ENCODE measurements at places on chromosomes 16 and 17.

DNA sequence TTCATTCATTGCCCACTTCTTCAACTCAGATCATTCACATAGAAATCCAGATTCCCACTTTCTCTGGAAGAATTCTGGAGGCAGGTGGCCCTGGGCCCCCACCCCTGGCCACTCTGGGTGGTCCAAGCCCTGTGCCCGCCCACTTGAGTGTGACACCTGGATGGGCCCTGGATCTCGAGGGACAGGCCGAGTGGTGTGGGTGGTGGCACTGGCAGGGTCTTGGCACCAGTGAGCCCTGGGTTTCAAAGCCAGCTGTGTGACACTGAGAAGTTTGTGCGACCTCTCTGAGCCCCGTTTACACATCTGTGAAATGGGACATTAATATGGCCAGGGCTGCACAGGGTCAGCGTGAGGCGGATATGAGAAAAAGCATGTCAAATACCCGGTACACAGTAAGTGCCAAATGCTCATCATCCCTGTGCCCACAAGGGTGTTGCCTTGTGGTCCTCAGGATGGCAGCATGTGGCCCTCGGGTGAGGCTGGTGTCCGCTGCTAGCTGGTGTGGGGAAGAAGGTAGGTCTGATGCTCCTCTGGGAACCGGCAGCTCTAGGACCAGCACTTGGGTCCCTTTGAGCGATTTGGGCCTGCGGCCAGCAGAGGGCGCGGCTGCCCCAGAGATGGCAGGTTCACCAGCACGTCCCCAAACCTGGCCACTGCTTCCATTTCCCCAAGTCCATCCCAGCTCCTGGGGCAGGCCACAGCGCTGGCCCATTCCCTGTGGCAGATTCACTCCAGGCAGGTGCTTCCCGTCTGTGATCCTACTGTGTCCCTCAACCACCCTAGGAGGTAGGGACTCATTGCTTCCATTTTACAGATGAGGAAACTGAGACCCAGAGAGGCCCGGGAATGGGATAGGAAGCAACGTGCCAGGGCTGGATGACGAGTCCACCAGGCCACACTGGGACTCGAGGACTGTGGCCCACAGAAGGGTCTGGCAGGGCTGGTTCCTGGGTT, 3.6 kb downstream of the OSGIN1 start:
- peak; percentile 78 for DNase-seq

- no peak for DNase-seq
These were observed 9.9 kb downstream of the ZDHHC1 start for GRCh38 chr16:67406111-67406971.

DNA sequence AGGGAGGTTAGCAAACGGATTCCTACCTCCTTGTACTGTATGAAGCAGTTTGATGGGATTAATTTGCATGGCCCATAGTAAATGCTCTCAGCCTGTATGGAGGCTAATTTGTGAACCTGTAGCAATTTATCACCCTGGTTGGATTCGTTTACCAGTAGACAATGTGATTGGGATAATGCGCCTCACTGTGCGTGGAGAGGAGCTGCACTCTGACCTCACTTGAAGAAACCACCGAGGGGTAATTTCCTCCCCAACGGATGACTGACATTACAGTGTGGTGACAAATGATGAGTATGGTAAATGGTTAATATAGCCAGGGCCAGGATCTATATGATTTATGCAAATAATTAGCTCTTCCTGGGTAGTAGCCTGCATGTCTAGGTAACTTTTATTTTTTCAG, 479.1 kb upstream of the RBFOX1 start:
- no peak for DNase-seq

- no peak for DNase-seq
These were observed 11.2 kb downstream of the NLK start for GRCh38 chr17:28053725-28054124.

DNA sequence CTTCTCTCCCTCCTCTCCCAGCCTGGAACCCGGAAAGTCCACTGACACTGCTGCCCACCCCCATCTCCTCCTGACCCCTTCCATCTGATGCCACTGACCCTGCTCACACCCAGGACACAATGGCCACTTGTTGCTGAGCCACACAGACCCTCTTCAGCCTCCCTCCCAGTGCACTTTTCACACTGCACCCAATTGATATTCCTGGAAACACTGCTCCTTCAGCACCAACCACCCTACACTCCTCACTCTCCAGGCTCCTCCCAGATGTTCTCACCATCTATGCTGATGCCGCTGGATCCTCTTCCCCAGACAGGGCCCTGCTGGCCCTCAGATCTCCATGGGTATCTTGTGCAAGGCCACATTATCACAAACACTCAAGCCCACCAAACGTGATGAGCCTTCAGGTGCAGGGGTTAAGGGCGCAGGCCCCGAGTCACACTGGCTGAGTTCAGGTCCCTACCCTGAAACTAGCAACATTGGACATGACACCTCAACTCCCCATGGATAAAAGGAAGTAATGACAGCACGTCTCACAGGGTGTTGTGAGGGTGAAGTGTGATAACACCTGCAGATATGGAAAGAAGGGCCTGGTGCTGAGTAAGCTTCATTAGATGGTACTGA, 238.1 kb downstream of the ZNF423 start:
- DNase-seq: no peak

DNA sequence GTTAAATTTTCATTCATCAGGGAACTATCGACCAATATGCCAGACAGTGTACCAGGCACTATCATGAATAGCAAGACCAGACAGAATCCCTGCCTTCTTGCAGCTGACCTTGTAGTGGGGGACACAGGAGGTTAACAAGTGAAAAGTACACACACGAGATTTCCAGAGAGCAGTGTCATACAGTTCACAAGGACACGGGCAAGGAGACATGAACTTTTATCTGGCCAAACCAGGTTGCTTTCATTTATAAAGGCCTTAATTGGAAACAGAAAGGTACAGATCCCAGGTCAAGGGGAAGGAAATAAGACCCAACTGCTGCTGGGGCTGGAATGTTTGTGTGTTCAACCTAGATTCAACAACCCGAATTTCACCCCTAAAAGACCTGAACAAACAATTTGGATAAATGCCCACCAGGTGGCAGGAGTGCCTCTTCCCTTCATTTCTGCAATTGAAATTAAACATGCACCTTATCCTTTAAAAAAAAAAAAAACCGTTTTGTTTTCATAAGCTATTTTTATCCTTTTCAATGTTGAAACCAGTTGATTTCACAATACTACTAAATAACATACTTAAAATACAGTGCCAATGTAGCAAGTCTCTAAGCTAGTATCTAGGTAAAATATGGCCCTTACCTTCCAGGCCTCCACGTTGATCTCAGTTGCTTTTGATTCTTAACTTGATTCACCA, 65.9 kb downstream of the EMP2 start:
- no peak for DNase-seq

GRCh38 chr17:38465391-38466345, 37.4 kb downstream of the ARHGAP23 start:
- DNase-seq: peak; percentile 71

GRCh38 chr17:75517297-75517865, 1.1 kb downstream of the TSEN54 start:
- no peak for DNase-seq

GRCh38 chr16:27365142-27366089, 36.6 kb upstream of the IL21R start:
- no peak for DNase-seq

GRCh38 chr17:45221081-45222013, at the start of gene FMNL1:
FMNL1 (plus strand) TSS chr17:45221885; CDS start chr17:45222125, 240 bp downstream.
- peak; percentile 73 for DNase-seq

- DNase-seq: no peak
These were observed 139.1 kb upstream of the FOXF1 start for GRCh38 chr16:86371083-86371803.

GRCh38 chr16:49021136-49021535, 260.5 kb downstream of the CBLN1 start:
- DNase-seq: no peak

- no peak for DNase-seq
These were observed 254.4 kb downstream of the SLC39A11 start for GRCh38 chr17:72838068-72838467.

GRCh38 chr16:72769876-72770275, 278.1 kb downstream of the ZFHX3 start:
- DNase-seq: no peak

DNA sequence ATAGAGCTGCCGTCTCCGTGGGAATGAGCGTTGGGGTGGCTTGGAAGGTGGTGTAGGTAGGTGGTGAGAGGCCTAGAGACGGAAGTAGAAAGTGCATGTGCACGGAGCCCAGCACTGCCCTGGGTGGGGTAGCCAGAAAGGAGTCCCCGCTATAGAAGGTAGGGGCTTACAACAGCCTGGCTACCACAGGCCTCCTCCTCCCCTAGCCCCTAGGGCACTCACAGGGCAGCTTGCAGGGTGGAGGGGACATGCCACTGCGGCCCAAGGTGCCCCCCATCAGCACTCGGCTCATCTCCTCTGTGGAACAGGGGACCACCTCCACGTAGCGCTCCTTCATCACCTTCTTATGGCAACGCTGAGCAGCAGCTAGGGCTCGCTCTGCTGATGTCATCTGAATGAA, 5.0 kb downstream of the ESRP2 start:
- no peak for DNase-seq

- no peak for DNase-seq
These were observed 144.1 kb downstream of the RAB11FIP4 start for GRCh38 chr17:31535581-31535981.

- DNase-seq: no peak
These were observed 97.1 kb upstream of the RPRML start for GRCh38 chr17:47076171-47076570.

DNA sequence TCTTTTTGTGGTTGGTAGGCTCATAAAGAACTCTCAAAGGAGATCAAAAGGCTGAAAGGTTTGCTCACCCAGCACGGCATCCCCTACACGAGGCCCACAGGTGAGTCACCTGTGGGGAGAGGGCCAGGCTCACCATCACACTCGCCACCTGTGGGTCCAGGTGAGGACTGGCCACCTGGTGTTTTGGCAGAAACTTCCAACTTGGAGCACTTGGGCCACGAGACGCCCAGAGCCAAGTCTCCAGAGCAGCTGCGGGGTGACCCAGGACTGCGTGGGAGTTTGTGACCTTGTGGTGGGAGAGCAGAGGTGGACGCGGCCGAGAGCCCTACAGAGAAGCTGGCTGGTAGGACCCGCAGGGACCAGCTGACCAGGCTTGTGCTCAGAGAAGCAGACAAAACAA, 11.1 kb downstream of the GNPTG start:
- DNase-seq: peak; percentile 5

- no peak for DNase-seq
These were observed 10.2 kb upstream of the GGA2 start for GRCh38 chr16:23520500-23520899.

- no peak for DNase-seq
These were observed 192.6 kb downstream of the CPPED1 start for GRCh38 chr16:12611006-12611477.

- no peak for DNase-seq
These were observed 26.5 kb upstream of the CES5A start for GRCh38 chr16:55901566-55902217.

- peak; percentile 68 for DNase-seq
These were observed 56.4 kb downstream of the MPRIP start for GRCh38 chr17:17098551-17099179.

DNA sequence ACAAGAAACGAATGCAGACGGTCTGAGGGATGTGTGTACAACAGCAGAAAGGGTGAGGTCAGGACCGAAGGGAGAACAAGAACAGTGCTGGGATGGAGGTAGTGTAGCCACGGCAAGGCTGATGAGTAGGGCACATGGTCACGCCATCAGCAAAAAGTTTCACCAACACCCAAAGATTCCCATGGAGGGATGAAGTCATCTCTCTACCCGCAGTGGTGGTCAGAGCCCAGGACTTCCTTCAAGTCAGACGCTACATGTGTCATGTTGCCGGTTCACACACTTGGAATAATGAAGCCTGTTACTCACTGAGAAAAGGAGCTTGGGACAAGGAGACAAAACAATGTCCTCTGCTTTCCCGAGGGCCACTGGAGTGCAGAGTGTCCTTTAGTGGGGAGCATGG, 79.7 kb downstream of the SALL1 start:
- no peak for DNase-seq

DNA sequence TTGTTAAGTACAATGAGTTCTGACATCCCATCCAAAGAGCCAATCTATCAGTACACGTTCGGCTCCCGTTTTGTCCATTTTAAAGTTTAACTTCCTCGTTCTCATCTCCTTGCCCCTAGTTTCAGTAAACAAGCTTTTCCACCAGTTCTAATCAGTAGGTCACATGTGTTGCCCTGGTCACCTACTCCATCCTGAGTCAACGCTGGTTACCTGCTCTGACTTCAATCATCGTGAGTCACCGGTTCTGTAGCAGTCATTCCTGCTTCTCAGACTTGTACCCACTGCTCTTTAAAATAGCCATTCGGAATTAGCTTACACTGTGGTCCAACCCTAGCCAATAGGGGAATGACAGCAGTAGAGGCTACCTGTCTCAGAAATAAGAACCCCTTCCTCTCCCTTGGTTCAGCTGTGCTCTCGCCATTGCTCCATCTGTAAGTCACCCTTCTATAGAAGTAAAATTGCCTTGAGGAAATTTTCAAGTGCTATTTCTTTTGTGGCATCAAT, 191.0 kb downstream of the CPPED1 start:
- DNase-seq: no peak

- DNase-seq: no peak
These were observed 341.7 kb downstream of the C16orf95 start for GRCh38 chr16:86975445-86975844.

DNA sequence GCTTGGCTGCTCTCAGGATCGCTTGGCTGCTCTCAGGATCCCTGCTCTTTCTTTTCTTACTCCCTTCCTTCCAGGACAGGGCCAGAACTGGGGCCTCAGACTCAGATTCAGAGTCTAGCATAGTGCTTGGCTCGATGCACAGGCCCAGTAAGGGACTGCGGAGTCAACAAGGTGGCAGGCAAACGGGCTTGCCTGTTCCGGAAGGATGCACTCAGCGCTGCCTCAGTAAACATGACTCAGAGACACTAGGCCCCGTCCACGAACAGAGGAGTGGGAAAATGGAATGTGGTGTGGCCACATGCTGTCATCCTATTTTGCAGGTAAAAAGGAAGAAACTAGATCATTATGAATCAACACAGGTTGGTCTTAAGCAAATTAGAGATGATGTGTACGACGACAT, 9.8 kb downstream of the SPHK1 start:
- DNase-seq: no peak

GRCh38 chr16:56245197-56245596, 53.9 kb downstream of the GNAO1 start:
- no peak for DNase-seq

GRCh38 chr16:79764415-79765110, 164.0 kb upstream of the MAF start:
- no peak for DNase-seq

GRCh38 chr17:50758524-50758923, 8.8 kb downstream of the ANKRD40CL start:
- no peak for DNase-seq
